ENCODE measurements at places on chromosomes 12 and 14. TPM values are rescaled to one million over a fixed set of nuclear protein-coding genes. Genes with fewer than 3 reads are reported as not detected.

DNA sequence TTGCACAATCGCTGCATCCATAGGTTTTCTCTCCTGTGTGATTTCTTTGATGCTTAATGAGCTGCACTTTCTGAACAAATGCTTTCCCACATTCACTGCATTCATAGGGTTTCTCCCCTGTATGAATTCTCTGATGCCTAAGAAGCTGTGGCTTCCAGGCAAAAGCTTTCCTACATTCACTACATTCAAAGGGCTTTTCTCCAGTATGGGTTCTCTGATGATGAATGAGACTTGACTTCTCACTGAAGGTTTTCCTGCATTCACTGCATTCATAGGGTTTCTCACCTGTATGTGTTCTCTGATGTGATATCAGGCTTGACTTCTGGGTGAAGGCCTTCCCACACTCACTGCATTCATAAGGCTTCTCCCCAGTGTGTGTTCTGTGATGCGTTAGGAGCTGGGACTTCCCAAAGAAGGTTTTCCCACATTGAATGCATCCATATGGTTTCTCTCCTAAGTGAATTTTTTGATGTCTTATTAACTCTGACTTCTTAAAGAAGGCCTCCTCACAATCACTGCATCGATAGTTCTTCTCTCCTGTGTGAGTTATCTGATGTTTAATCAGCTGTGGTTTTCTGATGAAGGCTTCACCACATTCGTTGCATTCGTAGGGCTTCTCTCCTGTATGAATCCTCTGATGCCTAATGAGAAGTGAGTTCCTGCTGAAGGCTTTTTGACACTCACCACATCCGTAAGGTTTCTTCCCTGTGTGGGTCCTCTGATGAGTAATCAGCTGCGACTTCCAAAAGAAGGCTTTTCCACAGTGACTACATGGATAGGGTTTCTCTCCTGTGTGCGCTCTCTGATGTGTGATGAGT lies 30.3 kb downstream of the ZNF605 start:
- no peak for DNase-seq

- DNase-seq: no peak
Observed at GRCh38 chr14:69287098-69288010, 27.4 kb downstream of the GALNT16 start.

DNA sequence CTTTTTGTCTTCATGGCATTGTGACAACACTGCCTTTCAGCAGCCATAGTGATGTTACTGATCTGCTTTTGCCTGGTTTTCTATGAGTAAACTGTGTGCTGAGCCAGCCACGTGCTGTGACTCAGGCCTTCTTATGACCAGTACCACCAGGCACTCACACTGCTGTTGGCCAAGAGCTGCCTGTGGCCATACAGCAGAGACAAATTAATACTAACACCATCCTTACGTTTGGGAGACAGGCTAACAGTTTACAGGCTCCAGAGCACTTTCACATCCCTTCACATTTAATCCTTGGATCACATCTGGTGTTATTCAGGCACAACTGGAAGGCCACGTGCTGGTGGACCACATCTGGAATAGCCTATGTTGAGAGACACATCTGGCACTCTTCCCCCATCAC lies 377.9 kb downstream of the CCDC91 start:
- DNase-seq: no peak

DNA sequence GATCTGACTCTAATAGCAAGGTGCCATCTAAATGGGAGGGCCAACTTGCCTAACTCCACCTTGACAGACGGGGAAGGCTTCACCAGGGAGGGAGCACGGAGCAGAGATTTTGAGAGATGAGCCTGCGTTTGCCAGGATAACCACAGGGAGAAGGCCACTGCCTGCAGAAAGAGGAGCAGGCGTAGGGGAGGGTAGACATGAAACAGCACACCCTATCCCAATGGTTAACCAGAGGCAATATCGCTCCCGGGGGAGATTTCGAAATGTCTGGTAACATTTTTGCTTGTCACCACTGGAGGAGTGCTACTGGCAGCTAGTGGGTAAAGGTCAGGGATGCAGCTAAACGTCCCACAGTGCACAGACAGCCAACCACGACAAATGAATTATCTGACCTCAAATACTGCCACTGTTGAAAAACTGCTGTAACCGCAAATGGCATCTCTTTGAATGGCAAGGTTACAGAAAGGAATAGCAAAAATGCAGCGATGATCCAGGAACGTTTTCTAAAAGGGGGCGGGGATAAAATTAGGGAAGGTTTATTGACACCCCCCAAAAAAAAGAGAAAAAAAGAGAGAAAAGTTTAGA lies 126.0 kb upstream of the ATF7IP start:
- DNase-seq: no peak

DNA sequence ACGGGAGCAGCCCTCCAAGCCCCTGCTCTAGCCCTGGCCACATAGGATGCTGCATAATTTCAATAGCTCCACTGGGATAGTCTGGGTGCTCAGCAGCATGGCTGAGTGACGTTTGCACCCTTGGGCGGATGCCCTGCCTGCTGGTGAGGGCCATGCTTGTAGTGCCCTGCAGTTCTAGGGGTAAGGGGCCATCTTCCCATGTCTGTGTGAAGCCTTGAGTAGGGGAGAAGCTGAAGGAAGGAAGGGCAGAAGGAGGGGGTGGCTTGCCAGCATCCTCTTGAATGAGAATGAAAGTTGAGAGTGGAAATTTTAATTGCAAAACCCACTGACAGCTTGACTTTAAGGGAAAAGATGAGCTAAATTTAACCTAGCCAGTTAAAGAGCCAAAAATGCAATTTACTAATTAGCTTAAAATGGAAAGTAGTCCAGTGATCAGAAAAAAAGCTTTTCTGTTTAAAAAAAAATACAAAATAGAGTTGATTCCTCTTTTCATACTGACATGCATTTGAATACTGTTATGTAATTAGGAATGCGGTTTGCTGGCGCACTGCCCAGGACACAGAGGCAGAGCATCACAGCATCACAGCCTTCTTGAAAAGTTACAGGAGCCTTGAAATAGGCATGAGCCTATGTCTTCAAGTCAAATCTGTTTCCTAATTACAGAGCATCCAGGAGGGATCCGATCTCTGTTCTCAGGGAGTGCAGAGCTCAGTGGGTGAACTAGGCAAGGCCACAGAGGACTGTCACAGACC lies 18.5 kb upstream of the EML1 start:
- no peak for DNase-seq

GRCh38 chr12:68428724-68429501 lies 96.8 kb upstream of the MDM1 start:
- DNase-seq: no peak

DNA sequence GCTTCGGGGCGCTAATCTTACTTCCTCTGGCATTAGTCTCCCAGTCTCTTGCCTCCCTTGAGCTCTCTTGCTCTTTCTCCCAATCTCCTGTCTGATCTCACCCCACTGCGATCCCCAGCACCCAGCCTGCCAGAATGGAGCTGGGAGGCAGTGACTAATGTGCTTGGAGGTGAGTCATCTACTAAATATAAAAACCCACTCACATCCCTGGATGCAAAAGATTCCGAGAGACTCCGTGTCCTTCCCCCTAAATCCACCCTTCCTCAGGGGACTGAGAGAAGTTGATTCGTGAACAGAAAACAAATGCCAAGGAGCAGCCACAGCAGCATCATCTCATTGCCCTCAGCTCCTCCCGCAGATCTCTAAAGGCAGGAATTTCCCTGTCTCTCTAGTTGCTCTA lies 45.7 kb upstream of the KCNA5 start:
- no peak for DNase-seq

DNA sequence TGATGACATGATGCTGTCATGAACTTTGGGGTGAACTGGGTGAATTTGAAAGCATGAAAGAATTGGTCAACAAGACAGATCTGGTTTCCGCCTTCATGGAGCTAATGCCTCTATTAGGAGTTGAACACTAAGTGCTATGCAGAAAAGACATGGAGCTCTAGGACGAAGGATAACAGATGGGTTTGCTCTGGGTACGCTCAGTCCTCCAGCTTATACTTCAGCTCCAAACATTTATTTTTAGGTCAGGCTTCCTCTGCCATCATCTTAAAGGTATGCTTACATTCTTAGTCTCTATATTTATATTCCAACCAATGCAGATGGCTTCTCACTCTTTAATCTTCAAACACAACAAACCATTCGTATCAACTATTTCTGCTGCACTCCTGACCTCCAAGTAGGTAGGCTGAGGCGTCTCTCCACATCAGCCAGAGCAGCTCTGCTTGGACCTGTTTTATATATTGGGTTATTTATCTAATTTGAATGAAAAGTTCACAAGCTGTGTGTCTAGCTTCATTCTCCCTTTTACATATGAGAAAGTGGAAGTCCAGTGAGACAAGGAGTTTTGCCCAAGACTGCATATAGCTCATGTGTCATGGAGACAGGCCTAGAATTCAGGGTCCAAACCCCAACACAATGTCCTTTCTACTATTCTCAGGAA lies 226.3 kb downstream of the SPTSSA start:
- no peak for DNase-seq

DNA sequence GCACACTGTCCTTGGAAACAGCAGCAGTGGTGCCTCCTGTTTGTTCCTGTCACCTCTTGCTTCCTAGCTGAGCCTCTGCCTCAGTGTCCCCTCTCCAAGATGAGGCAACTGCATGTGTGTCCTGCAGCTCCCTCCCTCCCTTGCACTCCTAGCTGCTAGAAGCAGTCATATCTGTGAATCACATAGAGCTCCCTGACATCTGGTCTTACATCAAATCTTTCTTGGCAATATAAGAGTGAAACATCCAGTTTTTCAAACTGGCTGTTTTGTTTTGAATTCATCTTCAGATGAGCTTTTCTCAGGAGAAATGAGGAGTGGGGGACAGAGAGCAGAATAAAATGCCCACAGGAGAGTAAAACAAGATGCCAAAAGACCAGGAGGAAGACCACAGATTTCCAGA lies 103.7 kb downstream of the VCPKMT start:
- DNase-seq: no peak

DNA sequence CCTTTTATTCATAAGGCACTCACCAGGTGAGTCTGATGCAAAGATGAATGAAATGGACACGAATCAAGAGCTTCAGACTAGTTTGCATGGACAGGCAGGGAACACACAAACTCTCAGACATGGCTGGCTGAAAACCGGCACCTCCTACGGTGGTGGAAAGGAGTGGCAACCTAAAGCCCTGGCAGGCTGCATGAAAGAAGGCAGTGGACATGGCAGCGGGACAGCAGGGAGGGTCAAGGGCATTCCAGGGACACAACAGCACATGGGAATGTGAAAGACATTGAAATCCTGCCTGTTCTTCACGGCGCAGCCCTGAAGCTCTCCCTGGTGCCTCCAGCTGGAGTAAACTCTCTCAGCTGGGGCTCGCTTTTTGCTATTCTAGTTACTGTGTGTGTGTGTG lies 16.6 kb upstream of the LRTM2 start:
- DNase-seq: no peak

- DNase-seq: no peak
Observed at GRCh38 chr12:133165776-133166175, 15.5 kb upstream of the ZNF268 start.

- no peak for DNase-seq
Observed at GRCh38 chr12:55673638-55674037, 34.1 kb downstream of the ITGA7 start.

DNA sequence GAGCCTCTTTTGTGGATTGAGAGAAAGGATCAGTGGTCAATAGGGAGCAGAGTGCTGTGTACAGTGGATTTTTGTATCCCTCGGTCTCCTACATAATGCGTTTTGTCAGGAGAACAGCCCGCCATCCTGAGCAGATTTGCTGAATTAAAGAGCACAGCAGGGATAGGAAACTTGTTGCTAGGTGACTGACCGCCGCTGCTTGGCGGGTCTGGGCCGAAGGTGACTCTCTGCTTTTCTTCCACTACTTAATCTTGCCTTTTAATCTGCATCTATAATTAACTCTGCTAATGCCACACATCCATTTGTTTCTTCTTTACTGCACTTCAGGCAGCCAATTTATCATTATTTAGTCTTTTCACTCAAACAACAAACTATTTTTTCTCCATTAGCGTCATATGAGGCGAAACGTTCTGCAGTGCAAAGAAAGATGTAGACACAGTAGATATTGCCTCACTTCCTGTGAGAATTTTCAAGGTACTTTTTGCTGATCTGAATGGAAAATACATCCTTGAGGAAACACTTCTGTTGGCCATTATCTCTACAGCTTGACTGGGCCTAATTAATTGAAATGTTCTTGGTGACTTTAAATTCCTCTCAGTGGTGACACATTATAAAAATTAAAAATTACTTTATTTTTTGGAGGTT lies 108.0 kb downstream of the PPM1A start:
- no peak for DNase-seq

- no peak for DNase-seq
Observed at GRCh38 chr14:23348297-23348655, 4.4 kb downstream of the SLC22A17 start.

GRCh38 chr14:57987596-57988300 lies 121.9 kb upstream of the SLC35F4 start:
- no peak for DNase-seq

GRCh38 chr12:55929306-55929791 lies 1.6 kb upstream of the DGKA start:
- no peak for DNase-seq

DNA sequence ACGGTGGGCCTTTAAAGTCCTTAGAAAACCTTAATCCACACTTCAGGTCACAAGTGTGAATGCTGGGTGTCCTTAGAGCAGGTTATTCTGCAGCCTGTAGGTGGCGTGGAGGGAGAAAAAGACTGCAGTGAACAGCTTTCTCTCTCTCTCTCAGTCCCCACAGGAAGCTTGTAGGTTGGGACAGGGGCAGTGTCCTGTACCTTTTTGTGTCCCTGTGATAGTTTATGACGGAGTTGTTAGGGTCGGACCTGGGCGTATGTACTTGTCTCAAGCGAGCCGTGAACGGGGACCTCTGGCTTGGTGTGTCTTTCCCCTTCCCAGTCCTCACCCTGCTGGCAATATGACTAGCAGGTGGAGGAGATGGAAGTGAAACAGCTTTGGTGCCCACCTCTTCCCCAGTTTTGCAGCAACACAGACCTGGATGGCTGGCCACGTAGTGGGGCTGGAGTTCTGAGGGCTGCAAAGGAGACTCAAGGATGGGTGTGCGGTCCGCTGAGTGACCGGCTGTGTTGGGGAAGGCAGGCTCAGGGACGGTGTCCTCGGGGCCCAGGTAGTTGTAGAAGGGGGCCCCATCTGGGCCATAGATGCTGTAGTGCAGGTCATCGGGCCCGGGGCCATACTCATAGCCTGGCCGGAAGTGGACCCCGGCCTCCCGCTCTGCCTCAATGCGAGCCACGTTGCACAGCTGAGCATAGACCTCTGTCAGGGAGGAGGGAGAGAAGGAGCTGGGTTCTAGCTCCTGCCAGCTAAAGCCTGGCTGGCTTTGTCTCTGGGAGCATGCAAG lies 8.9 kb downstream of the ISCA2 start:
- DNase-seq: no peak

DNA sequence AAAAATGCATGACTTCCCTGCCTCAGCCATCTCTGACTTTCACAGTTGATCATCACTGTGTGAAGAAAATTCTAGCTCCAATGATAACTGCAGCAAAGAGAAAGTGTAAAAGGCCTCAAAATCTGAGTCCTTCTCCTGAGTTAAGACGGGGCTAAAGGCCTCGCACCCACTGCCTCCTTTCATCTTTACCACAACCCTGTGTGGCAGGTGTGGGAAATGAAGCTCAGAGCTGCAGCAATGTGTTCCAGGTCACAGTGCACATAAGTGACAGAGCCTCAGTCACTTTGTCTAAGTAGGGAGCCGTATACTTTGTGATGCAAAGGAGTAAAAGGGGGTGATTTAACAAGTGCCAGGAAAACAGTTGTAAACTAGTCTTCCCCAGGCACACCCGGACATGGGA lies 144.7 kb upstream of the TMCC3 start:
- no peak for DNase-seq

APOF gene
- total RNA-seq: 0.62 TPM

C12orf54 gene
- not detected for total RNA-seq

PTPRO gene
- 0.55 TPM for total RNA-seq

RPL10L gene
- not detected for total RNA-seq

ZNF605 gene
- 9.6 TPM for total RNA-seq

DCN gene
- 404 TPM for total RNA-seq

RNU4-1 gene
- total RNA-seq: under 0.01 TPM

IFNG-AS1 gene
- not detected for total RNA-seq

GEMIN2 gene
- 13.2 TPM for total RNA-seq
